GM12878 (cell line): ENCODE measurements at places on chromosomes 16 and 17. TPM values are rescaled to one million over a fixed set of nuclear protein-coding genes. Genes with fewer than 3 reads are reported as not detected.

Gene SP2
- total RNA-seq, result 16.8 and 17.9 TPM in 2 replicates

Gene KRT33A
- total RNA-seq, result not detected in 2 replicates

Gene HOXB1
- total RNA-seq, result not detected in 2 replicates

Gene PSMD11
- 112 and 118 TPM in 2 replicates for total RNA-seq

Gene NPIPB13
- 2.1 and 6.6 TPM in 2 replicates for total RNA-seq

Gene ADGRG1
- 1.8 and 2.0 TPM in 2 replicates for total RNA-seq

Gene NOD2
- total RNA-seq, result 12.8 and 13.3 TPM in 2 replicates

Gene ODAD4
- total RNA-seq, result 0.46 TPM in 1 of 2 replicates, not detected in the other

Gene OR3A3
- total RNA-seq, result not detected in 2 replicates

Gene PRSS33
- total RNA-seq, result not detected in 2 replicates

Gene CHST5
- total RNA-seq, result 0.19 TPM in 1 of 2 replicates, not detected in the other
